ENCODE measurements at places on chromosomes 16 and 17.

DNA sequence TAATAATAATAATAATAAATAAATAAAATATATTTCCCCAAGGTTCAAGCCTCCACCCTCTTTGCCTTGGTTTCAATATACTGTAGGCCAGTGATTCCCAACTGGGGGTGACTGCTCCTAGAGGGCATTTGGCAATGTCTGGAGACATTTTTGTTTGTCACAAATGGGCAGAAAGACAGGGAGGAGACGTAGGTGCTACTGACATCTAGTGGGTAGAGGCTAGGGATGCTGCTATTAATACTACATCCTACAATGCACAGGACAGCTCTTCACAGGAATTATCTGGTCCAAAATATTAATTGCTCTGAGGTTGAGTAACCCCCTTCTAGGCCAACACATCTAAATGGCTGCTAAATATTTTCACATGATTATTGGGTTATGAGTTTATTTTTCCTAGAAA, 12.8 kb upstream of the PRR14 start:
- peak; percentile 53 for DNase-seq

DNA sequence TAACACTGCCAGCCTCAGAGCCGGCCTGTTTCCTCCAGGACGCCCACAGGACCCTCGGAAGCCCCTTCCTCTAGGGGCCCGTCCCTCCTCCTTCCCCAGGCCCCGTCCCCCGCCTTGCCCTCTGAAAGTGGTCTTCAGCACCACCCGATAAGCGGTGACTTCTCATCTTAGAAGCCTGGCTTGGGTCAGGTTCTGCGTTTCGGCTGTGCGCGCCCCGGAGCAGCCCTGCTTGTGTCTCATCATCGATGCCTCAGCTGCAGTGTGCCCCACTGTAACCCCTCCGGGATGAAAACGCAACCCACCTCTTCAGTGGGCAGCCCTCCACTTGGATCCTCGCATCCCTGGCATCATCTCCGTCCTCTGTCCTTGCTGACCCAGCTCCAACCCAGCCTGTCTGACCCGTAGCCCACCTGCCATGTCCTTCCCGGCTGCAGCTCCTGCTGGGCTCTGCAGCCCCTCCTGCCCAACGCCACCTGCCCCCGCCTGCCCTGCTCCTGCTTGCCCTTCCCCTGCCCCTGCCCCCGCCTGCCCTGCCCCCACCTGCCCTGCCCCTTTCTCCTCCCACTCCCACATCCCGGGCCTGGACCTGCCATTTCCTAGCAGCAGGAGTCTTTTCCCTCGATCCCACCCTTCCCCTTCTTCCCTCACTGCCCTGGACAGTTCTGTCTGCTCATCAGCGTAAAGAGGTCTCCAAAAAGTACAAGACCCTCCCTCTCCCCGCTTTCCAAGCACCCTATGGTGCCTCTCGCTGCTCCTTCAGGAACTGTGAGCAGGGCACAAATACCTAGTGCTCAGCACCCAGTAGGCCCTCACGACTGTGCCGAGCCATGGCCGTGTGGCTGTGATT, 112.5 kb upstream of the CHMP6 start:
- no peak for DNase-seq

- peak; percentile 67 for DNase-seq
Measured at GRCh38 chr16:83717814-83718213, 90.0 kb upstream of the HSBP1 start.

GRCh38 chr17:40247926-40248495, 28.9 kb downstream of the WIPF2 start:
- no peak for DNase-seq

- DNase-seq: peak; percentile 73
Measured at GRCh38 chr17:30961209-30962188, 9.3 kb upstream of the RNF135 start.

GRCh38 chr17:66981983-66982508, 17.5 kb downstream of the CACNG4 start:
- peak; percentile 62 for DNase-seq

DNA sequence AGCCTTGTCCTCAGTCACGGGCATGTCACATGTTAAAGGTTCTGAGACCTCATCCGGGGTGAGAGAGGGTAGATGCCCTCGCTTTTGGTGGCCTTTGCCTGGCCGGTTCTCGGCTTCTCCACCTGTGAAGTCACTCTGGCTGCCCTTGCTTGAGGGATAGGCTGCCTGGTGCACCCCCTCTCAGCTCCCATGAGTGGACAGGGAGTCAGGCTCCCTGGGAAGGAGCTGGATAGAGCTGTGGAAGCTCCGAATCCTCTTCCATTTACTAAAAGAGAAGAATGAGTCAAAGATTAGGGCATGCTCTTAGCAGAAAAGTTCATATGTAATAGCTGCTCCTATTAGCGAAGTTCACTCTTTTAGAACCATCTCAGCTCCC, 142.0 kb downstream of the IRX3 start:
- no peak for DNase-seq

DNA sequence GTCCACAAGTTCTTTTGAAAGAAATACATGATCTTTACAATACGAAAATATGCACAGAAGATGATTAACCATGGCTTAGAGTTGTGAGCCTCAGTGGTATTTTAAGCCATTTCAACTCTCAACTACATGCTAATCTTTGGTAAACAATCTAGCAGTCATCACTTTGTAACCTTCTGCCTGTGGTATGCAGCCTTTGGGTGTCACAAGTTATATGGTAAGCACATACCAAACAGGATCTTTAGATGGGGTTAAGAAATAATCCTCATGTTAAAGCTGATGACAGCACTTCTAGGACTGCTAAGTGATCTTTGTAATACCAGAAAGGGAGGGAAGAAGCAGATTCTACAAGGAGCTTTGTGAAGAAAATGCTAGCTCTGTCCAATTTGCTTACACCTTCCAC, 74.3 kb downstream of the CA4 start:
- DNase-seq: no peak

DNA sequence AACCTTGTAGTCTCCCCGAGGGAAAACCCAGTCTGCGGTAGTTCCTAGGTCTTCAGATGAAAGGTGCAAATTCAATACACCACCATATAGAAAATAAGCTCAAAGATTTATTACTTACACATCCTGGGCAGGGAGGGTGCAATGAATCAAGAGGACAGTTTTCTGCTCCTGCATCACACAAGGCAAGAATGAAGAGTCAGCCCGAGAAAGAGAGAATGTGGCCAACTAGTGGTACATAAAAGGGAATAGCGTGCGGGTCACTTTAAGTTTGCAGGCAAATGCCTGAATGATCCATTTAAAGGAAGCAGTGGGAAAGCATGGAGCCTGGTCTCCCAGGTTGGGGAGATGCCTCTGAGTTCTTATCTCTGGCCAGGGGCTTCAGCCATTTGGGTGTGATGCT, 403.4 kb downstream of the GRIN2A start:
- DNase-seq: no peak

DNA sequence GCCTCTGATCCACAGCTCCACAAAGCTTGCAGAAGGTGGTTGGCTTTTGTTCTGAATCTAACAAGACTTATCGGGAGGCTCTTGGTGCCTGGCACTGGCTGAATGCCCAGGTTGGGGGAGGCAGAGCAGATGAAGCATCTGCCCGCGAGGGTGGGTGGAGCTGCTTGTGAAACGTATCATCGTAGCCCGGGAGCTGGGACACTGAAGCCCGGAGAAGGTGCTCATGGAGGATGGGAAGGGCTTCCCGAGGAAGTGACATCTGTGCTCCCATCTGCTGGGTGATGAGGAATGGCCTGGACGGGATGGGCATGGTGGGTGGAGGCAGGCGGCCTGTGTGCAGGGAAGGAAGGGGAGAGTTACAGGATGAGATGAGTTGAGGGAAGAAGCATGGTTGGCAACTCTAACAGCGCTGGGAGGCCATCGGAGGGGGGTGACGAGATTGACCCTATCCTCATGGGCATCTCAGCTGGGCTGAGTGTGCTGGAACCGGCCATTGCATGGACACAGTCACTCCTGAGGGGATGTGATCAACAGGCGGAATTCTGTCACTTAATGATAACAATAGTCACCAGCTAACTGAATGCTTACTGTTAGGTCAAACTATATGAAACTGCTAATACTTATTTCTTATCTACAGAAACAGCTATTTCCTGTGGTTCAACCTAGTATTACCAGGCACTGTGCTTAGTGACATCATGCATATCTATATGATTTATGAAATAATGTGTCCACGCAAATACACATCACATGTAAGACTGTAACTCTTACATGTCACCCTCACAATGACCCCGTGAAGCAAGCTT, 102.7 kb downstream of the ABCC6 start:
- no peak for DNase-seq

GRCh38 chr16:8877894-8878522, 4.1 kb upstream of the LITAFD start:
- DNase-seq: no peak

DNA sequence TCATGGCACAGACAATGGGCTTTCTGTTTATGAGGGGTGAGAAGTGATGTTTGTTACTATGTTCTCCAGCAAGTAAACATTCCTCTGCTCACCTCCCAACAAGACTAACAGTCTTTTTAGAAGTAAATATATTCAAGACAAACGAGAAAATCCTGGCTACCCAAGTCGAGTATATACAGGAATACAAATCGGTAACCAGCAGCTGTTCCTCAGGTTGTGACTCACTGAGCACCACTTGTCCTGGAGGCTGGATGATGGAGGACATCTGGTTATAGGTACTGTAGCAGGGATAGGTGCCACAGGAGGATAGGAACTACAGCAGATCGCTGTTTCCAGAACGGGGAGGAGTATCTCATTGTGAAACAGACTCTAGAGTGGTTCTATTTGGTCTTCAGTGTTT, 5.3 kb upstream of the RPL27 start:
- no peak for DNase-seq

- DNase-seq: no peak
Measured at GRCh38 chr17:43737722-43738121, 20.9 kb downstream of the SOST start.

GRCh38 chr17:35257208-35257659, 14.4 kb downstream of the SLFN5 start:
- DNase-seq: peak; percentile 86

DNA sequence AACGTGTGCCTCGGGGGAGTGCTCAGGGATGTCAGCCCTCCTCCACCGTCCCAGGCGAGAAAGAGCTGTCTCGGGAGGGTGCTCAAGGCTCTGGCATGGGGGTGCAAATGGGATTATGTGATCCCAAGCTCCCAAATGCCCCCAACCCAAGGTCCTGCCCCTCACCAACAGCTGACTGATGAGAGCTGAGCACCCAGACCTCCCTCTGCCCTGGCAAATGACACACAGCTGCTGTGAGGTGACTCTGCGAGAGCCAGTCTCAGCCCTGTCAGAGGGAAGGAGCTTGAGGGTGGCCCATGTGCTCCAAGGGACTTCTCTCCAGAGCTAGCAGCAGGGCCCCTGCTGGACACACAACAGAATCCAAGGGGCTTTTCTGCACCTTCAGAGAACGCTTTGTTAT, 7.7 kb downstream of the CDH5 start:
- no peak for DNase-seq

DNA sequence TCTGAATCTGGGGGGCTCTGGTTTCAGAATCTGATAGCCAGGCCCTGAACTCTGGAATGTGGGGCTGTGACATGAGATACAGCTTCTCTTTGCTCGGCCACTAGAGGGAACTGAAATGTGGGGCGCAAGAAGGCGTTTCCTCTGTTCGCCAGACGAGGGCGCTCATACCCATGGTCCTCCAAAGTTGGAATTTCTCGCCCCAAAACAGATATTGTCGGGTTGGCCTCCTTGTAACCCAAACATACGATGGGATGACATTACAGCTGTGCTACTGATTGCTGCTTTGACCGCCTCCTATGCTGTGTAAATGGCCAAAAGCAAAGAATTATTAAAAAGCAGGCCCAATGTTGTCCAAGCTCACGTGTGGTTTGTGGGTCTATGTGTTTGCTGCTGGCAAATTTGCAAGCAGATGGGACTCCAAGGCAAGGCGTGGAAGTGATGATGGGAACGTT, 13.1 kb upstream of the MSI2 start:
- DNase-seq: peak; percentile 34

- peak; percentile 85 for DNase-seq
Measured at GRCh38 chr17:77098884-77099545, 41.8 kb upstream of the SEC14L1 start.

DNA sequence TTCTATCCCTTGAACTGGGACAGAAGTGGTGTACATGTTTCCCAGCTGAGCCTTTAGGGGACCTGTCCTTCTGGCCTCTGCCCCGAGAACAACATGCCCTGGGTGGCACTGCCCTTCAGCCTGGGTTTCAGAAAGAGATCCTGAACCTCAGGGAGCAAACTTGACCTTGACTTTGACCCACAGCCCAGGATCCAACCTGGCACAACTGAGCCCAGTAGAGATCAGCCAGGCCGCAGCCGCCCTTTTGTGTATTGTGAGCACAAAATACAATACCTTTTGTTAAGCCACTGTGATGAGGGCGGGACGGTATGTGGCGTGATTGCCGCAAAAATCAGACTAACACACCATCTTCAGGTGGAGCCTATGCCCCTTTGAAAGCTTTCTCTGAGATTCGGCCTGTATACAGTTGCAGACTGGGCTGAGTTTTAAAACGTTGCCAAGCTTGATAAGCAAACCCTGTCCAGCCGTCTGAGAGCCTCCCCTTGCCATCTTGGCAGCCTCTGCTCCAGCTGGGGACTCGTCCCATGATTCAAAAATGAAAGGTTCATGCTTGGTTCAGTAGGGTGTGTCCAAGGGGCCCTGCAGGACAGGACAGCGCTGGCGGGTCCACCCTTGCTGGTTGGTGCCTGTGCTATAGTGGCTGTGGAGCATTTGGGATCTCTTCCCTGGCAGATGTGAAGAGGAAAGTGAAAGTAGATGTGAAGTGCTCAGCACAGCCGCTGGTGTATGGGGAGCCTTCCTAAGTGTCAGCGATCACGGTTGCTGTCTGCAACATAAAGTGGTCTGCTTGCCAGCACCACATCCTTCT, 40.3 kb downstream of the FOXL1 start:
- DNase-seq: no peak

GRCh38 chr16:12449795-12450194, 353.9 kb downstream of the CPPED1 start:
- no peak for DNase-seq

DNA sequence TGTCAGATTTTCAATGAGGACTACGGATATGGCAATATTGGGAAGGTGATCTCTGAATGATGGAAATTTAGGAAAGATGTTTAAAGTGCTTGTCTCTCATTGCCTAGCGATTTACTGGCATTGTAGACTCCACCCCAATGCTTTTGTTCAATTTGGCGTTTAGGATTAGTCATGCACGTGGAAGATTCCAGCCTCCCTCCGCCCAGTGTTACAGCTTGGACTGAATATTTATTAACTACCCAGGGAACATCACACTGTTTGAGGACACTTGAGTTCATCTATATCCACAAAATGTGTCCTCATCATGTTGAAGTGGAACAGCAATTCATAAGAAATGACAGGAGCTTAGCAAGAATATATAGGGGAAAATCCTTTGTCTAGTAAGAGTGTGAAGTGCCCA, 738.8 kb upstream of the RBFOX1 start:
- DNase-seq: no peak
